ENCODE measurements at places on chromosomes 4 and X. TPM values are rescaled to one million over a fixed set of nuclear protein-coding genes. Genes with fewer than 3 reads are reported as not detected.
A peak's percentile ranks its signal among the peaks of the same experiment; 100 is the strongest.

- DNase-seq, result no peak
Measured at GRCh38 chr4:180449395-180449956, 1793.7 kb upstream of the TENM3 start.

DNA sequence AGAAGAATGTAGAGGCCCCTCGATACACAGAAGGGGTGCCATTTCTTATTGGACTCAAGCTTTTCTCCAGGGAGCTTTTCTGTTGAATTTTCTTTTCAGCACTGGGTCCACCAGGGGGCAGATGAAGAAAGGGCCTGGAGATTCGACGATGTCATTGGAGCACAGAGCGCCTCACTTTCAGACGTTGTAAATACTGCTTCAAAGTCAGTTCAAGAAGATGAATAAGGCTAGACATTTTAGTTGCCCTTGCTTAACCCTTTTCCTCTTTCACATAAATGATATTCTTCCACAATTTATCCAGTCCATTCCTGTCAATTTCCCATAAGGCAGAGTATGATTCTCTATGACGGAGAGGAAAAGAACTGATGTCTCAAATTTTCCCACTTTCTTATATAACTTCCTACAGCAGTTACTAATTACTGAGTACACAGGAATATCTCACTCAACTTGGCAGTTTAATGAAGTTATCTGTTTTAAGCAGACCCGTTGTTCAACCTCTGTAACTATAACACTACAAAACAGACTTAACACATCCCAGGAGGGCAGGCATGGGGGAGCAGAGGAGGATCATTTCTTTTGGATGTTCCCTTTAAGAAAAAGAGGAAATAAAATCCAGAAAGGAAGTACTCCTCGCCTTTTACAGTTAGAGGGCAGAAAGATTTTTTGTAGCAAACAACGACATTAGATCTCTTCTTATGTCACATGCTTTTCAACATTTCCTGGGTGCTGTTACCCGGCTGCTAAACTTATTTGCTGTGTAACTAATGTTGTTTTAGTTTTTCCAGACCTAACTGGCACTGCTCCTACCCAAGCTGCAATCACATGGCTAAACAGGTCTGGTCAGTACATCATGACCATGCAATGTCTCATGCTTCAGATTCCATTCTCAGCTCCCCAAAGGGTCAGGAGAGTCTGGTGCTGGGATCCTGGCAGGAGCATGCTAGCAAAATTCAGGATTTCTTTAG is 12.2 kb upstream of the CENPU start:
- DNase-seq, result peak; percentile 73

GRCh38 chr4:7390906-7391636 is 43.7 kb downstream of the PSAPL1 start:
- no peak for DNase-seq

DNA sequence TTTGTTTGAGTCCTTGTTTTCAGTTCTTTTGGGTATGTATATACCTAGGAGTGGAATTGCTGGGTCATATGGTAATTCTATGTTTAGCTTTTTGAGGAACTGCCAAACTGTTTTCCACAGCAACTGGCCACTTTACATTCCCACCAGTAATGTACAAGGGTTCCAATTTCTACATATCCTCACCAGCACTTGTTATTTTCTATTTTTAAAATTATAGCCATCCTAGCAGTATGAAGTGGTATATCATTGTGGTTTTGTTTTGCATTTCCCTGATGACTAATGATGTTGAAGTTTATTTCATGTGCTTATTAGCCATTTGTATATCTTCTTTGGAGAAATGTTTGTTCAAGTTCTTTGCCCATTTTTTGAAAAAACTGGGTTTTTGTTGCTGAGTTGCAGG is 39.6 kb downstream of the TMEM164 start:
- no peak for DNase-seq

GRCh38 chrX:77493677-77494553 is 46.7 kb downstream of the FGF16 start:
- no peak for DNase-seq

DNA sequence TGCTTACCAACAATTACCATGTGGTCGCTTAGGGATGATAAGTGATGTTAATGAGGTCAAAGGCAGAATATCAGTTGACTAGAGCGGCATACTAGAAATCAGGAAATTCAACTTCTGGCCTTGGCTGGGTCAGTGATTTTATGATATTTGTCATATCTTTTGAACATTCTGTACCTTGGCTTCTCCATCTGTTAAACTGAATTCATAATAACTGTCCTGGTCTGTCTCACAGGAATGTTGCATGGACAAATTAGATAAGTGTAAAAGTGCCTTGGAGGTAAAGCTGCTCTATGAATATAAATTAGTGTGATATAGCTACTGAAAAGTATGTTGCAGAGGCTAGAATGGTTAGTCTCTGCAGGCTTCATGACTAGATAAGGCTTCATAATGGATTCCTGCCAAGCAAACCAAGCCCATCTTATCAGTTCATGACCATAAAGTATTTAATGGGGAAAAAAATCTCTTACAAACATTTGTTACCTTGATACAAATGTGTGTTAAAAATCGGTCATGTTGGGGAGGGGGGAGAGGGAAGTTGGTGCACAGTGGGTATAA is 104.6 kb upstream of the BMPR1B start:
- DNase-seq, result no peak

DNA sequence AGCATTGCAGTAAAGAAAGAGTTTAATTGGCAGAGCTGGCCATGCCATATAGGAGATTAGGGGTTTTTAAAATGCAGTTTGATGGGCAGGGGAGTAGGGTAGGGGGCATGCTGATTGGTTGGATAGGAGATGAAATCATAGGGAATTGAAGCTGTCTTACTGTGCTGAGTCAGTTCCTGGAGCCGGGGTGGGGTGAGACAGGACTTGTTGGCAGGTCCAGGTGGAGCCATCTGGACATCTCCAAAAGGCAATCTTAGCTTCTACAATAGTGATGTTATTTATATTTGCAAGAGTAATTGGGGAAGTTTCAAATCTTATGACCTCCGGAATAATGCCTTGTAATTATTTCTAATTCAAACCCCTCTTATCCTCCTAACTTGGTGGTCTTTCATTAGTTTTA is 32.4 kb upstream of the PGM2 start:
- DNase-seq, result no peak

Gene KCNE5
- not detected for polyA plus RNA-seq

DNA sequence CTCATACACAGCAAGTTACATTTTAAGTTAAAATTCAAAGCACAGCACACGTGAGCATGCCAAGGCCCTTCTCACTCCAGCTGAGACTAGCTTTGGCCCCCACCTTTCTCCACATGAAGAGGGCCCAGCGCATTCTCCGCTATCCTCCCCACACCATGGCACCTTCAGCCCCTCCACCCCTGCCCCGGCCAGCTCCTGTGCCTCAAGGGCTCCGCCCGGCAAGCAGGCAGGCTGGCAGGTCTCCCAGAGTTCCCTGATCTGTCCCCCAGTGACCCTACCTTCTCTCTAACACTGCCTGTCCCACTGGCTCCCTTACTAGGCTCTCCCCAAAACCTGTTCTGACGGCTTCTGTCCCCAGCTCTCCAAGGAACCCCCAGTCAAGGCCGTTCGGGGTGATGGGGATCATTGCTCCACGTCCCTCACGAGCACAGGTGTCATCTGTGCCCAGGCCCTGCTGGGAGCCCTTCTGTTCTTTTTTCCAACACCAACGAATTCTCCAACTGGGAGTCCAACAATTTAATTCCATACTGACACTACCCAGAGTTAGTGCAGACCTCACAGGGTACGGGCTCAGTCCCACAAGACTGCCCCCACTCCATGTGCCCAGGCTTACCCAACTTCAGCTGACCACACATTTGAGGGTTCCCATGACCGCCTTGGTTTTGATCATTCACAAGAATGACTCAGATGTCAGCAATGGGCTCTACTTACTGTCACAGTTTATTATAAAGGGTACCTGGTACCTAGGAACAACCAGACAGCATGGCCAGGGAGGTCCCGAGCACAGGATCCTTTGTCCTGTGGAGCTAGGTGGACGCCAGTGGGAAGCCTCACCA is 4.2 kb downstream of the LETM1 start:
- no peak for DNase-seq
